ENCODE measurements at places on chromosomes 6 and 20.

- DNase-seq: no peak
Observed at GRCh38 chr6:100171533-100172321, 177.7 kb upstream of the MCHR2 start.

GRCh38 chr6:149963212-149963461 lies 606 bp upstream of the ULBP1 start:
- DNase-seq: no peak

GRCh38 chr6:90586546-90586835 lies 381 bp downstream of the MAP3K7 start:
- DNase-seq: no peak

DNA sequence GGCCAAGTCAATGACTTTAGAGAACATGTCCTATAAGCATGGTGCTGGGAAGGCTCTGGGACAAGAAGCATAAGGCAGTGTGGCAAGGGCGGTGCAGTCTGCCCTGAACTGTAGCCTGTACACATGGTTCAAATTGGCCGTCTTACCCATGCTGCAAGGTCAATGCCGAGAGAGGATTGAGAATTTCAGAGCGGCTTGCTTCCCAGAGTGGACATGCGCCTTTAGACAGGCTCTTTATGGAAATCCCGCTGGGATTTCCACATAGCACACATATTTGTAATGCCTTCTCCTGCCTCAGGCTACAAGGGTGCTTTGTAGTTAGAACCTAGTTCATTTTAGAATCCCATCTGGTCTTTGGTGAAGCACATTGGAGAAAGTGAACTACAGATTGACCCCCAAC lies 36.1 kb upstream of the CEP162 start:
- no peak for DNase-seq

DNA sequence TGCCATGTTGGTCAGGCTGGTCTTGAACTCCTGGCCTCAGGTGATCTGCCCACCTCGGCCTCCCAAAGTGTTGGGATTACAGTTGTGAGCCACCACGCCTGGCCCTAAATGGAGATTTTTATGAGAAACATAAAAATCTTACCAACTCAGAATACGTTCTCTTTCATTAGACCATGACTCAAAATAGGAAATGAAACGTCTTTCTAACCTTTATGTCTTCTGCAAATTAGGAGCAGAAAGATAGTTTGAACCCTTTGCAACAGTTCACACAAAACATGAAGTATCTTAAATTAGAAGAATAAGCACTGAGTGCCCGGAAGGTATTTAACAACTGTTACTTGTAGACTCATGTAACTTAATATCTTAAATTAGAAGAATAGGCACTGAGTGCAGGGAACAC lies 48.3 kb downstream of the AHI1 start:
- DNase-seq: no peak

DNA sequence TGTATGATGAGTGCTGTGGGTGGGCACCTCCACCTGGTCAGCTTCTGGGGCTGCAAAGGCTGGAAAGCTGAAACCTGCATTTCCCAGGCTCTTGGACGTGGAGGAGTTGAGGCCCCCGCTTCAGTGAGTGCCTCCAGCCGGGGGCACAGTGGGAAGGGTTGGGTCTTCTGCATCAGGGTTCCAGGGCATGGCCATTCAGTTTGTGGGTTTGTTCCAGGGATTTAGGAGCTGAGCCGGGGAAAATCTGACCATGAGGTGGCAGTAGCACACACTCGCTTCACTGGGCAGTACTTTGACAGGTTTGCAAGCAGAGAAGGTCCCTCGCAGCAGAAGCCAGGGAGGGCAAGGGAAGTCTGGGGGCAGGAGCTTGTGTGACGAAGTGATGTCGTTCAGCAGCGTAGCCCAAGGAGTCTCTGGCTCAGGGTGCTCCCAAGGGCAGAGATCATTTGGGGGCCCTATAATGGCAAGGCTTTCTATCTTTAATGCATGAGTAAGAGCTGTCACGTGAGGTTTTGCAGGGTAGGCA lies 69.5 kb upstream of the SULF2 start:
- DNase-seq: peak; percentile 12

- no peak for DNase-seq
Observed at GRCh38 chr20:11379257-11380011, 538.3 kb upstream of the BTBD3 start.

- no peak for DNase-seq
Observed at GRCh38 chr20:19588732-19589131, 169.3 kb upstream of the RIN2 start.

GRCh38 chr6:4598384-4598995 lies 177.7 kb upstream of the CDYL start:
- no peak for DNase-seq

DNA sequence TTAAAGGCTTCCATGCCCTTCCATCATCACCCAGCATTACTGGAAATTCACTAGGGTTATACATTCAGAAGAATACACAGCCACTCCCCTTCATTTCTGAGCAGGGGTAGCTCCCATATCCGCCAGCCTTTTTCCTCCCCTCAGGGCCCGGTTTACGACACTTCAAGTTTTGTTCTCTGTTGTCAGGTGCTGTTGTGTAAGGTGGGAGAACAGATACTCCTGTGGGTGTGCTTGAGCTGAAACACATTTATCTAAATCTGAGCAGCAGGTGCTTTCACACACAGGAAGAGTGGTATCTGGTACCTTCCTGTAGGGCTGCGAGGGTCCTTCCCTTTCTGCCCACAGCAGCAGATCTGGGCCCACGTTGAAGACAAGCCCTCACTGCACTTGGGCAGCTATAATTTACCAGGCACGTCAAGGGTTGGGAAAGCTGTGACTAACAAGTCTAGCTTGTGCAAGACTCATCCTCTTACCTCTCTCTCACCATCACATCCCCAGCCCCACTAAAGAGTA lies 215.8 kb upstream of the RREB1 start:
- no peak for DNase-seq

DNA sequence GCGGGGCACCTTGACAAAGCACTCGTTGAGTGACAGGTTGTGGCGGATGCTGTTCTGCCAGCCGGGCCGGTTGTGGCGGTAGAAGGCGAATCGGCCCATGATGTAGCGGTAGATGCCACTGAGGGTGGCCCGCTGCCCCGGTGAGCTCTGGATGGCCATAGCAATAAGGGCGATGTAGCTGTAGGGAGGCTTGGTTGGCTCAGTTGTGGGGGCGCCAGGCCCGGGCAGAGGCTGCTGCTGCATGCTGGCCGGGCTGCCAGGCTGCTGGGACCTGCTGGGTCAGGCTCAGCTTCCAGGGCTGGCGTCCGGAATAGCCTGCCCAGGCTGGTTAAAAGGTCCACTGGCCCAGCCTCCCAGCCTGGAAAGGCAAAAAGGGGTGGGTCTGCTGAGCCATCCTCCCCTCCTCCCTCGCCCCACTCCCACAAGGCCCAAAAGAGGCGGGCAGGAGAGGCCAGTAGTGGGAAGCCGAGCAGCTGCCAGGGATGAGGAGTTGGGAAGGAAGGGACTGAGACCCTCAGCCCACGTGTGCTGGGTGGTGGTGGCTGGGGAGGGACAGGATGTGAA lies at the start of gene FOXS1:
FOXS1 (minus strand) TSS at position 305 of the 564 bp plus-strand sequence; CDS start at position 243, 62 bp downstream.
- DNase-seq: peak; percentile 17

- no peak for DNase-seq
Observed at GRCh38 chr6:69084746-69085335, 449.8 kb downstream of the ADGRB3 start.

DNA sequence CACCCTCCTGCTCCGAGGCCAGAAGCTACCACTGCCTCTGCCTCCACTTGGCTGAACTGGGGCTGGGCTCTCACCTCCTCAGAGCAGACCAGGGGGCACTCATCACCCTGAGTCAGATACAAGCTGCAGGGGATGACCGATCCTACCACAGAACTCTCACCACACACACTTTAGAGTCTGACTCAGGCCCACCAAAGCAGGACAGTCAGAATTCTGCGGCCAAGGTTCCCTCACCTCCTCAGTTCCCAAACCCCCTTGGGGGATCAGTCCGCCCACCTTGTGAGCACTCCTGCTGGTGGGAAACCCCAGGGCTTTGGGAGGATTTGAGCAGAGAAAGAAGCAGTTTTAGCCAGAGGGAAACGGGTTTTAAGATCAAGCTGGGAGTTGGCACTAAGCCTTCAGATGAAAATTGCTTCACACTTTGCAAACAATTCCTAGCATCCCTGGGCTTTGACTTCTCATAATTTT lies 587.8 kb upstream of the JAG1 start:
- DNase-seq: no peak

DNA sequence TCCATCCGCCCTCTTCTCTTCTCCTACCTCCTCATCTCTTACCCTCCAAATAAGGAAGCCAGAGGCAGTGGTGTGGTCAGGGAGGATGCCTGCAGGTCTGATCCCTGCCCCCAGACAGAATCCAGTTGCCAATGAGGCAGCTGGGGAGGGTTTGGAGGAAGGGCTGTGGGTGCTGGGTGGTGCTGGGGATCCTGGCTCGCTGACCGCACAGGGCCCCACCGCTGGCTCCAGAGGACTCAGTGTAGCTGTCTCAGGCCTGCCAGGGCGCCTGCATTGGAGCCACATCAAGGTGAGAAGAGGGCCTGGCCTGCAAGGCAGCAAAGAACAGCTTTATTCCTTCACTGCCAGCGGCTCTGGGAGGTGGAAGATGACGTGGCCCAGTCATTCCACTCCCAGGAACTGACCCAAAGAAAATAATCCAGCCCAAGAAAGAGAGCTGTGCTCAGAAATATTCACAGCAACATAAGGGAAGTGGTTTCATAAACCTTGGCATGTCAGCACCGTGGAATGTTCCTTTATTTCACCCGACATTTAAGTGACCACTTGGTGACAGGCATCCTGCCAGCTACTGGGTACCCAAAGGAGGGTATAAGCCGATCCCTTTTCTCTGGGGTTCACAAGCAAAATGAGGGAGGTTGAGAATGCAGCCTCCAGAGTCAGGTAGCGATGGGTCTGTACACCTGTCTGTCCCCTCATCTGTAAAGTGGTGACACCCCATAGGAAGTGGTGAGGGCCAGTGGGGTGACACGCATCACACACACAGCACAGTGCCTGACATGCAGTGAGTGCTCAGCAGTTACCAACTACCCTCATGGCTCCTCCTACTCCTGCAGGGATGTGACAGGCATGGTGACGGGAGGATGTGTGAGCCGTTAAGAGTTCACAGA lies 125.1 kb downstream of the SNX5 start:
- no peak for DNase-seq

DNA sequence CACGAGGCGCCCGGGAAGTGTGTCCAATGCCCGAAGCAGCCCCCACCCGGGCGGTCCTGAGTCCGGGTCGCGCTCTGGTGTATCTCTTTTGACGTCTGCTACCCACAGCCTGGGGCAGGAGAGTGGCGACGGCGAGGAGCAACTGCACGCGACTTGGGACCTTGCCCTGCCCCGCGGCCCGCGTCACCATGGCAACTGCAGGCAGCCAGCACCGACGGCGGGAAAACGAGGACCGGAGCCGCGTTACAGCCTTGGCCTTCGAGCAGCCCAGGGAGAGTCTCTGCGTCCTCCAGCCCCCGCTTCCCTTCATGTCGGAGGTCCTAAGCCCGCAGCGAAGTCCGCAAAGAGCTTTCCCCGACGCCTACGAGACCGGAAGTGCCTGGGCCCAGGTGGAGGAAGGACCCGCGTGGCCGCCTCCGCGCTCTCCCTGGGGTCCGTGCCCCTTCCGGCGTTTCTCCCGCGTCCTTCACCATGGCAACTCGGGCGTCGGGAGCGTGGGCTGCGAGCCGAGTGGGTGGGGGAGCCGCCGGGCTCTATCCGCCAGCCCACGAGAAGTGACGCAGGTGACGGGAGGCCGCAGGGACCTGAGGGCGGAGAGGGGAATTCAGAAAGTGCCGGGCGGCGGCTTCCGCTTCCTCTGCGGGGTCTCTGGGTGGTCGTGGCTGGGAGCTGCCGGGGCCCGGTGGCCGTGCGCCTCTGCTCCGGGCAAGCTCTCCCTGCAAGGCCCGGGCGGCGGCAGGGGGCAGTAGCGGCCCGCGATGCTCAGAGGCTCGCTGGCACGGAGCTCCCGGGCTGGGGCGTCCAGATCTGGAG lies 88.6 kb upstream of the TGM3 start:
- DNase-seq: no peak

DNA sequence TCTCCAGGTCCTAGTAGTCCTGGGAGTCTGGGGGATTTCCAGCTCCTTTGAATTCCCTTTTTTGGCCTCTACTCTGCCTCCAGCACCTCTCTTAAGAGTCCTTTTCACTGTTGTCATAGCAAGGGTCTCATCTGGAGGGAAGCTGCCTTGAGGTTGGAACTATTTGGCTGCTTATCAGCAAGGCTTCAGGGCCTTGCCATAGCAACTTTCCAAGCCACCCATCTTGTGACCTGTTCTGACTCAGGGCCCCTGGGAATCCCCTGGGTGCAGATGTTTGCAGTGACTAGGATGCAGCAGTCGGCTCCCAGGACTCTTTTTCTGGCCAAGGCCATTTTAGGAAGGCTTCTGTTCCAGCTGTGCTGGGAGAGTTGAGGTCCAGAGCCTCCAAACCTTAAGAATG lies 12.4 kb downstream of the PKIG start:
- no peak for DNase-seq

DNA sequence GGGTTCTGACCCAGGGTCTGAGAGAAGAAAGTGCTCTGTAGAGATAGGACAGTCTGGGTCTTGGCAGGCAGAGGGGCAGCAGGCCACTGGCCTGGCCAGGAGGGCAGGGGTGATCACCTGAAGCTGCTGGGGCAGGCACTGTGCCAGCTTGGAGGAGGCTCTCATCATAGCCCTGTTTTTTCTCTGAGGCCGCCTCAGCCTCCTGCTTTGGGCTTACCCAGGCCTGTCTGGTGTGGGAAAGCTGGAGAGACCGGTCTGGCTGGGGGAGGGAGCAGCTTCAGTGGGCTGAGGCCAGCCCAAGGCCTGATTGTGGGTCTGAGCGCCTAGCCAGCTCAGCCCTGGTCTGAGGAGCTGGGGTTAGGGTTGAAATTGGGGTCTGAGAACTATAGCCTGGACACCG lies 3.9 kb downstream of the LPIN3 start:
- no peak for DNase-seq

- DNase-seq: peak; percentile 75
Observed at GRCh38 chr6:28863604-28864325, 60.0 kb downstream of the TRIM27 start.

GRCh38 chr6:12555267-12555666 lies 161.3 kb upstream of the PHACTR1 start:
- DNase-seq: no peak

DNA sequence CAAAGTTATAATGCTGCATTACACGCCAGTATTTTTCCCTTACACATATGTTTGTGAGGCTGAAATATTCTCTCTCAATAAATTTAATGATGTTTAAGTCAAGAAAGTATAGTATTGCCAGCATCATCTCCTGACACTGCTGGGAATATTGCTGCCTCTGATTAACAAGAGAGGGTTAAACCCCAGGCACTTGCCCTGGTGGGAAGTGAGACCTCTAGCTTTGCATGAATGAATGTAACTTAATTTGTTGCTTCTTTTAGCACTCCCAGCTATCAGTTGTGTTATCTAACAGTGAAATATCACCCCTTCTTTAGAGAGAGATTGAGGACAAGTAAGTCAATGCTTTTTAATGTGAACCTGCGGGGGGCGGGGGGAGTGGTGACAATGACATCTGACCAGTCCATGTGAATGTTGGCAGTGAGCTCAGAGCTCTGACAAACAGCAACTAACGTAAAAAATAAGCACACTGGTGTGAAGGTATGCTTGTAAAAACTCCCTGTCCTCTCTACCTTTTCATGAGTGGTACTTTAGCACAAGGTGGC lies 9.8 kb downstream of the FOXA2 start:
- no peak for DNase-seq

Measured in SHP77 (cell line).